ENCODE measurements at places on chromosomes 5 and 9.

- DNase-seq: peak; percentile 84
Observed at GRCh38 chr5:157778121-157778805, 34.8 kb downstream of the LSM11 start.

GRCh38 chr9:34701023-34701768 is 8.7 kb downstream of the CCL21 start:
- peak; percentile 73 for DNase-seq

DNA sequence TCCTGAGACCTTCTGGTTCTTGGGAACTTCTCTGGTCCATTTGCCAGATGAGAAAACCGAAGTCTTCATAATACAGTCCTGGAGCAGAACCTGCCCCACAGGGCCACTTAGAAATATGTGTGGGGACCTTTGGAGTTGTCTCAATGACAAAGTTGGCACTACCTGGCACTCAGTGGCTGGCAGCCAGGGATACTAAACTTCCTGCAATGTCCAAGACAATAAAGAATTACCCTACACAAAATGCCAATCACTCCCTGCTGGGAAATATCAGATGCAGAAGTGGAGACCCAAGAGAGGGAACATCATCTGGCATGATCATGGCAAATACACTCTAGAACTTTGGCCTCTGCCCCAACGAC is 29.6 kb downstream of the ADRB2 start:
- no peak for DNase-seq

DNA sequence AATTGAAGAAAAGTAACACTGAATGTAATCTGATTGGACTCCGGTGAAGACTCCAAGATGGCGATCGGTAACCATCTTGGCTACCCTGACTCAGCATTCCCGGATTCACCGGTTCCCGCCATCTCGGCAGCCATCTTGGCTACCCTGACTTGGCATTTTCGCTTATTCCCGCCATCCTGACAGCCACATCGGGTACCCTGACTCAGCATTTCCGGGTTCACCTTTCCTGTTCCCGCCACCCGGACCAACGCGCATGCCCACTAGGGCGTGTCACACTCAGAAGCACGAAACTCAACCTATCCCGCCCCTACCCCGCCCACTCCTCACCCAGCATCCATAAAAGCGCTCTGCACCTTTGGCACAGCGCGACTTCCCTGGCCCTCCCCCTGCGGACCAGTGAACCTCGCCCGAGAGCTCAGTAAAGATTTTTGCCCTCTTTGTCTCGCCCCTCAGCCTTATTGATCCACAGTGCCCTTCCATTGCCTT is 17.2 kb downstream of the SPTLC1 start:
- no peak for DNase-seq

- no peak for DNase-seq
Observed at GRCh38 chr9:70868661-70869652, 252.5 kb downstream of the TRPM3 start.

- DNase-seq: no peak
Observed at GRCh38 chr5:32096891-32097595, 77.1 kb downstream of the GOLPH3 start.

Measured in NCI-H2081 (cell line).